Stimulated activated CD4-positive, alpha-beta T cell treated with anti-CD3 and anti-CD28 coated beads, TNF-alpha, amount 100 ng/mL, for 24 hours (primary cell): ENCODE measurements at places on chromosomes 2 and 18.

DNA sequence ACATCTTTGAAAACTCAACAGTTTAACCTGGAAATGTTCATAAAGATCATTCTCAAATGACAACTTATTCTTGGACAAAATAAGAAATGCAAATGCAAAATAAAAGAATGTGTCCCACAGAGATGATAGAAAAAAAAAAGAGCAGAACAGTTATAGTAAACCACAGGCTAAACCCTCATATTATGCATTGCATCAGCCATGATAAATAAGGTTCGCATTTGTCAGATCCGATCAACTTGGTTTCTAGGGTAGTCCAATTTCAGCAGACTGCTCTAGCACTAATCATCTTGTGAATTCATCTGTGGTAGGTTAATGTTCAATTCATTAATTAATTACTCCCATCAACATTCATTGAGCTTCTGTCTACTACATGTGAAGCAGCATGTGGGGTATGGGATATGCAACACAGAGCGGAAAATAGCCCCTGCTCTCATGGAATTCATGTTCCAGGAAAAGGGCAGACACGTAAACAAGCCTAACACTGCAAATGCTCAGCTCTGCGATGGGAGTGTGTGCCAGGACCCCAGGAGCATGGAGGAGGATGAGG is 316.2 kb upstream of the REV1 start:
- no peak for DNase-seq

GRCh38 chr2:107992069-107992468 is 5.7 kb downstream of the SLC5A7 start:
- DNase-seq, result no peak

DNA sequence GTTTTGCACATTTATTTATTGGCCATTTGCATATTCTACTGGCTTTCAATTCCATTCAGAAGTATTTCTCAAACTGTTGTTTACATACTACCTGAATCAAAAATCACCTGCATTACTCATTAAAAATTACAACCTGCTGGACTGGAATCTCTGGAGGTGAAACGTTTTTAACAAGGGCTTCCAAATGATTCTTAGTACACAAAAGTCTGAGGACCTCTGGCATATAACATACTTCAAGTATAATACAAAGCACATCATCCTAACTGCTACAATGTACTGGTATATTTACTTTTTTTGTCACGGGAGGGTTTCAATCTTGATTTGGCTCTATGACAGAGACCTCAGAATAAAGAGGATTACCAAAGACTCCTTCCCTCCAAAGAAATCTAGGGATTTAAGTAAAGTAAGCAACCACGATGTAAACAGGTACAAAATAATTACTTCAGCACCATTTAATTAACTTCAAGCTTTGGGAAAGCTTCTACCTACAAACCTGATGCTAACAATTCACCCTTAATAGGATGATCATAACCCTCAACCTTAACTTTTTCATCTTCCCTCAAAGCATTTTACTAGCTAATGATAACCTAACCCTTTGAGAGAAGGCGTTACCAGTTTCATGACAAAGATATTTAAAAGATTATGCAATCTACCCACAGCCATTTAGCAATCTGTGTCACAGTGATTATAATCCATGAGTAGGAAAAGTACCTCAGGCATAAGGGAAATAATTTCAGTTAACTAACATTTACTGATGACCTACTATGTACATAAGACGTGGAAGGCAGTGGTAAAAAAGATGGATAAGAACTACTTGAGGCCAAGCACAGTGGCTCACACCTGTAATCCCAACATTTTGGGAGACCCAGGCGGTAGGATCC is 24.7 kb downstream of the ATAD2B start:
- no peak for DNase-seq

GRCh38 chr2:234047361-234047760 is 3.1 kb upstream of the SPP2 start:
- no peak for DNase-seq

GRCh38 chr2:160222546-160223283 is 22.6 kb upstream of the ITGB6 start:
- no peak for DNase-seq

DNA sequence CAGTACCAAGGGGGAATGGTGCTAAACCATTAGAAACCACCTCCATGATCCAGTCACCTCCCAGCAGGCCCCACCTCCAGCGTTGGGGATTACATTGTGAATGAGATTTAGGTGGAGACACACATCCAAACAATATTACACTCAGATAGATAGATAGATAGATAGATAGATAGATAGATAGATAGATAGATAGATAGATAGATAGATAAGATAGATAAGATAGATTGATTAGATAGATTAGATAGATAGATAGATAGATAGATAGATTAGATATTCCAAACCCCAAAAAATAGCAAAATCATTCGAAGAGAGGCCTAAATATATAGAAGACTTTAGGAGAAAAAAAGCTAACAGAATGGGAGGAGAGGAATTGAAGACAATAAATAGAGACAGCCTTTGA is 42.8 kb upstream of the UBXN4 start:
- DNase-seq, result no peak

DNA sequence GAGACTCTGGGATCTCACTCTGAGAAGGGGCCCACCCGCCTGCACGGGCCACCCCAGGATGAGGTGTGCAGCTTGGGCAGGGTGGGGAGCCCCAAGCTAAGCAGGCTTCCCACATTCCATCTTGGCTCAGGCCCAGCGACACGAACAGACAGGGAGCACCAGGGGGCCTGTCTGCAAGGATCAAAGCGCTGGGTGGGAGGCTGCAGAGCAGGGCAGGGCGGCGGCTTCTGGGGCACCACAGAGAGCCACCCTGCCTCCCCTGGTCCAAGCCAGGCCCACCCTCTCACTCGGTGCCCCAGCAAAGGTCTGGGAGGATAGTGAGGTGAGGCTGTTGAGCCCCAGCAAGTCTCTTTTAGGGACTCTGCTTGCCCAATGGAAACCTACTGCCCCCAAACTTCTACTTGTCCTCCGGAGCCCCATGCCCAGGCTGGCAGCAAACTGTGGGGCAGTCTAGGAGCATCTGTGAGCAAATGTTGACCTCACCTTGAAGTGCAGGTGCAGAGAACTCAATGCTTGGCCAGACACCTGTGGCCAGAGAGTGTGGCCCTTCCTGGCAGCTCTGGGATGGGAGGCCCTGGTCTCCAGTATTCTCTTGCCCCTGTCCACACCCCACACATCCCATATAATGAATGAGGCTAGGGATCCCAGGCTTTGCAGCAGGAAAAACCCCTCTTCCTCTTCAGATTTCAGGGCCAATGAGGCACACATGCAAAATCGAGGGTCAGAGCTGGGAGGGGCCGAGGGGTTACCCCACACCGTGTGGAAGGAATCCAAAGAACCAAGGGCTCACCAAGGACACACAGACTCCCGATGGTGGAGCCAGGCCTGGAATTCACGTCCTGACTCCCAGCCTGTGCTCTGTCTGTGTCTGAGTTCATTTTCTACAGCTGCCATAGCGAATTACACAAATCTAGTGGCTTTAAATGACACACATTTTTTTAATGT is 18.8 kb upstream of the GLI2 start:
- DNase-seq, result no peak

- DNase-seq, result no peak
Measured at GRCh38 chr2:220347626-220348025, 720.2 kb downstream of the SLC4A3 start.

DNA sequence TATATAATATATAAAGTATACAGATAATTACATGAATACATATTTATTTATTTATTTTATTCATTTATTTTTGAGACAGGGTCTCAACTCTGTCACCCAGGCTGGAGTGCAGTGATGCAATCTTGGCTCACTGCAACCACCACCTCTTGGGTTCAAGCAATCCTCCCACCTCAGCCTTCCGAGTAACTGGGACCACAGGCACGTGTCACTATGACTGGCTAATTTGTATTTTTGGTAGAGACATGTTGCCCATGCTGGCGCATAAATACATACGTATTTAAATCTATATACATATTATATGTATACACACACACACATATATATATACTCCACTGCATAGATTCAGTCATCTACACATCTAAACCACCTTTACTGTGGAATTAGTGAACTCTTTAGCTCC is 20.6 kb upstream of the NDUFV2 start:
- DNase-seq, result no peak

DNA sequence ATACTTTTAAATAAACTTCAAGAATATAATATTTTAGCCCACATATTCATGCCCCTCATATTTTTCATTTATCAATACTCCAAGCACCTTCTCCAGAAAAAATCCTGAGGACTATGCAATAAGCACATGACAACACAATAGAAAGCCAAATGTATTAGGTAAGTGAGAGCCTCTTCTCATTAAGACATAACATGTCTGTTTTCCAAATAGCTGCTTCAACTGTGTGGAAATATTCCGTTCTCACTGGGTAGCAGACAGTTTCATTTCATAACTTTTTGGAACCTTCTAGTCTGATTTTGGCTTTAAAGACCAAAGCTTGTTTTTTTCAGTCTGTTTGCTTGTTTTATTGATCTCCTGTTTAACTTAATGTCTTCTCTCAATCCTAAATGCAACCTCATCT is 137.8 kb downstream of the PIK3C3 start:
- no peak for DNase-seq

GRCh38 chr2:159051661-159052060 is 83.2 kb downstream of the TANC1 start:
- DNase-seq, result no peak

GRCh38 chr2:217742841-217743240 is 260.0 kb downstream of the TNS1 start:
- DNase-seq, result no peak

GRCh38 chr2:162677476-162677875 is 161.1 kb downstream of the KCNH7 start:
- no peak for DNase-seq

GRCh38 chr2:237153181-237153580 is 67.5 kb downstream of the COPS8 start:
- DNase-seq, result no peak

GRCh38 chr18:13317801-13318200 is 99.2 kb downstream of the LDLRAD4 start:
- no peak for DNase-seq

DNA sequence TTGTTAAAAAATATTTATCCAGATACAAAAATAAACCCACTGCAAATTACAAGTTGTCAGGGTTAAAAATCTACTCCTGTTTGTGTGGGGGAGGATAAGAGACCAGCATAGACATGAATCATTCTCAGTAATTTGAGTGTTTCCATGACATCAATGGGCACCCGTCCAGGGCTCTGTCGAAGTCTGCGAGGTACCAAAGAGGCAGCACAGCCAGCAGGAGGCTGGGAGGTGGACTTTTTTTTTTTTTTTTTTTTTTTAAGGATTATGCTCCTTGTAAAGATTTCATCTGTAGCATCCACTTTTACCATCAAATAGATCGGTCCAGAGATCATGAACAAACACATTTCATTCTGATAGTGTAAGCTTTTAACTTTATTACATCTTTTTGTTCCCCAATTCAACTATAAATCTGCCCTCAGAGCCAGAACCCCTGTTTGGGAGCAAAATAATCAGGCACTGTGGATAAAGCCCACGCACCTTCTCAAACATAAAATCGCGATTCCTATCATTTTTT is 182.0 kb downstream of the TCF4 start:
- DNase-seq, result peak; percentile 7

DNA sequence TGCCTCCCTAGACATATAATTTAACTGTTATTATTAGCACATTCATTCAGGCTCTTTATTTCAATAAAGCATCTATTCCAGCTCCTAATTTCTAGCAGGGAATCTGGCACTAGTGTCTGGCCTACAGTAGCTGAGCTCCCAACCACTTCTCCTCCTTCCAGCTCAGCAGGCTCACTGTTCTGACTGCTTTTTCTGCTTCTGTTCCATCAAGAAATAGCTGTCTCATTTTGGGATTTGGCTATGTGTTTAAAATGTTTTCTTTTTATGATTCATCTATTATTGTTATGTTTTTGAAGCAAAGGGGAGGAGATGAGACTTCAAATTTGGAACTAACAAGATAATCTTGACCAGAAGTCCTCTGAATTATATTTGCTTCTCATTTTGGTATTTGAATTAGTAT is 172.7 kb upstream of the SMAD7 start:
- no peak for DNase-seq

GRCh38 chr2:206856513-206856912 is 82.8 kb upstream of the CPO start:
- no peak for DNase-seq

DNA sequence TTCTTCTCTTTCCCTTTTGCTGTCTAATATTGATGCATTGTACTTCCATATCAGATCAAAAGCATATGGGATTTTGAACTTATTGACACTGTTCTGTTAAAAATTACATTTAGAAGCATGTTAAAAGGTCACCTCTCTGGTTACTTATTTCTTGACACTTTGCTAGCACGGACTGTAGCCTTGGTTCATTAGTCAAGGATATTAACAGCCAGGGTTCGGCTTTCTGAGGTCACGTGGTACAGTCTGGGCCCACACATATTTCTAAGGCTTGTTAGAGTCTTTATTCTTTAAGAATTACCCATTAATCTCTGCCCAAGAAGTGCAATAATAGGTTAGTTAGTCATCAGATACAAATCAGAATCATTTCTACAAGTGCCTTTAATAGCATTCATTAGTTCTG is 1035.8 kb upstream of the FANCL start:
- no peak for DNase-seq
